ENCODE measurements at places on chromosomes 4 and X.

DNA sequence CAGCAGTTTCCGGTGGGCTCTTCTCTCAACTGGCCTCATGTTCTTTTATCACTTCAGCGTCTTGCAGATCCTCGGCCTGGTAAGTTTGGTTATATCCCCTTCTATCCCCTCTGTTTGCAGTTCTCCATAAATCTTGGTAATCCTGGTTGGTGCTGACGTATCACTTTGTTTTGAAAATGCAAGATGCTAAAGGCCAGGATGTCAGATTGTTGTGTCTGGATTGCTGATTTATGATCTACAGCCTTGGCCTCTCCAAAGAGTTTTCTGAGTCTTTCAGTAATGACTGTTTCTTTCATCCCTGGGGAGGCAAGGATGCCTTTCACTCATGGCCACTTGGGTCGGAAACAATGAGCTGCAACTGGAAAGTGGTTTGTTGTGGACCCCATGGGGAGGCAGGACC lies 146.4 kb downstream of the AMMECR1 start:
- DNase-seq: no peak

DNA sequence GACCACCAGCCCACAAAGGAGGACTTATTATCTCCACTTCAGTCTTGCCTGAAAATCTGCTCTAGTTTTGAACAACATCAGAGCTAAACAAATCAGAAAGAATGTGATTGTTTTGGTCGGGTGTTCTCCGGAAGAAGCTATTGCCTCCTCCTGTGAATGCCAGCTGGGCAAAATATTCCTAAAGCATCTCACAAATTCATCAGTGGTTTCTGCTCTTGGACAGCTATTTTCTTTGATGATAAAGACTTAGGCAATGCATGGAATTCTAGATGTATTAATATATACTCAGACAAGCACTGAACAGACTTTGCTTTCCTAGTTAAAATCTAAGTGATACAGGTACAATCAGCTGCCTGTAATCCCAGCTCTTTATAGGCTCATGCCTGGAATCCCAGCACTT lies 71.8 kb downstream of the ASMT start:
- no peak for DNase-seq

GRCh38 chrX:6857749-6858148 lies 289.8 kb upstream of the STS start:
- DNase-seq: no peak

- no peak for DNase-seq
Measured at GRCh38 chrX:150355913-150356312, 7.2 kb upstream of the MAMLD1 start.

DNA sequence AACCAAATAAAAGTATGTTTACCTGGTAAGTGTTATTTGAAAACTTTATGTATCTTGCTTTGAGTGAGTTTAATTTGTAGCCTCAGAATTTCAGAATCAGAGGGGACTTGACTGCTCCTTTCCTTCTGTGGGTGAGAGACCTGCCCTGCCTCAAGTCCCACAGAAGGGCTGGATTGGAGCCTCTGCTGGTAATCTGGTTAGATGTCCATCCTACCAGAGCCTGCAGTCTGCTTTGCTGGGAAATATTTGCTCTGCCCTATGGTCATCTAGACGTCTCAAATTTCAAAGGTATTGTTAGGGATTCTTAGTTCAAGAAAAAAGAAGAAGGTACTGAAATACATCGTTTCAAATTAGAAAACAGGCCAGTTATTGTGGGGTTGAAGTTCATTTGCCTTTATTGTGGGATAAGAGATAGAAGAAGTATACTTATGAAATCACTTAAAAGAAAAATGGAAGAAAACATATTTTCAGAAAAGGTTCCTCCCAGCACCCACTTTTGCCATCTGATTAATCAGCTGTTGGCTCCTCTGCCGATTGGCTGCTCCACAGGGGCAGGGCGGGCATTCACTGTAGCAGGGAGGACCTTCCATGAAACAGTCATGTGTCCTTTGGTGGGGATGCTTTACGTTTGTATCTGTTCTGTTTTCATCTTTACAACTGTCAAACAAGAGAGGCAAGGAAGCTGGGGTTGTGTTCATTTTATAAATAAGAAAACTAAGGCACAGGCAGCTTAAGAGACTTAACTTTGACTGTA lies 73.3 kb upstream of the TLR2 start:
- DNase-seq: no peak

DNA sequence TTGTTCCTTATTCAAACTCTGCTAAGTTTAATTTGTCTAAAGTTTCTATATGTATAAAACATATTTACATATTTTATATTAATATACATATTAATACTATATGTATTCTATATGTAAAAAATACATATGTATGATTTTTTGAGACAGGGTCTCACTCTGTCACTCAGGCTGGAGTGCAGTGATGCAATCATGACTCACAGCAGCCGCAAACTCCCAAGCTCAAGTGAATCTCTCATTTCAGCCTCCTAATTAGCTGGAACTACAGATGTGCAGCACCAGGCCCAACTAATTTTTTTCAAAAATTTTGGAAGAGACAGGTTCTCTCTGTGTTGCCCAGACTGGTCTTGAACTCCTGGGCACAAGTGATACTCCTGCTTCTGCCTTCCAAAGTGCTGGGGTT lies 684.9 kb downstream of the TRAM1L1 start:
- DNase-seq: no peak

DNA sequence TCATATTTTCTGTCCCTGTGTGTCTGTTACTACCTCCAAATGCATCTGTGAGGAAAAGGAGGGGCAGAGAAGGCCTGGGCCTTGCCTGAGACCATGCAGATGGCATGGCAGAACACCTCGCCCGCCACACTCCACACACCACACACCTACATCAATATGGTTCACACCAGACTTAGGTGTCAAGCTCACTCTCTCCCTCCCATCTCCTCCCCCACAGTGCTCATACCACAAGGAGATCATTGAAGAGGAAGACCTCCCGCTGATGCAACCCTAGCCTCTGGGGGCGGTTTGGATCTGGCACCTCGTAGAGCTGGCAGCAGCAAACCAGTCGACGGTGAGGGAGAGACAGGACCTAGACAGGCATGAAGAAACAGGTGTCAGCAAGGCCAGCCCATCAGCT lies 16.6 kb upstream of the KDM5C start:
- no peak for DNase-seq

DNA sequence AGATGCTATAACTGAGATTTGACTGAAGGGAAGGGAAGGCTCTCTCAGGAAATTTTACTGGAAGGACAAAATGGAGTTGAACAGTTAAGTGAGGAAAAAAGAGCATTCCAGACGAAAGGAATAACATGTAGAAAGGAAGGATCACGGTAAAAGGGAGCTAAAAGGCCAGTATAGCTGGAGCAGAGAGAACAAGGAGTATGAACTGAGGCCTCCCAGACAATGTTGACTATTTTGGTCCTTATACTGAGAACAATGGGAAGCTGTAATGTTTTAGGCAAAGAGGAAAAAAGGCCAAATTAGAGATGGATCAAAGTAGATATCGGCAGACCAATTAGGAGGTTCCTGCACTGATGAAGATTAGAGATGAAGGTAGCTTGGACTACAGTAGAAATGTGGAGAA lies 26.8 kb upstream of the SCD5 start:
- DNase-seq: no peak

- no peak for DNase-seq
Measured at GRCh38 chrX:133726211-133726630, 259.2 kb downstream of the GPC3 start.

GRCh38 chr4:151175233-151175632 lies 75.8 kb downstream of the RPS3A start:
- DNase-seq: no peak

- DNase-seq: no peak
Measured at GRCh38 chrX:13855689-13856450, 39.0 kb upstream of the GPM6B start.

DNA sequence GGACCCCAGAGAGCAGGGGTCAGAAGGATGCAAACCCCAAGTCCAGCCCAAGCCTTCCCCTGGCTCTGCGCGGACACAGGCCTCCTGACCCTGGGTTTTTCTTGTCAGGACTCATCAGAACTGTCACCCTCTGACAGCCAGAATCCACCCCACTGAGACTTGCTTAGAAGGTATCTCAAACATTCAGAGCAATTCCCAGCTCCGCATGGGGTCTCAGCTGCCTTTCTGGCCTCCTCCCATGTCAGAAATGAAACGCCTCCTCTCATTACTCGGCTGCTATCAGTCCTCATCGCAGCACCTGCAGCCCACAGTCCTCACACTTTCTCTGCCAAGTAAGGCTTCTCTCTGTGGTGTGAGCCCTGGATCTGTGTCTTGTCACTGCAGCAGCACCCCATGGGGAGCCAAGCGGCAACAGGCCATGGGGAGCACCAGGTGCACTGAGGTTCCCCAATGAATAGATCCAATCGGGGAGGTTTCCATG lies 97.8 kb downstream of the WFS1 start:
- no peak for DNase-seq

DNA sequence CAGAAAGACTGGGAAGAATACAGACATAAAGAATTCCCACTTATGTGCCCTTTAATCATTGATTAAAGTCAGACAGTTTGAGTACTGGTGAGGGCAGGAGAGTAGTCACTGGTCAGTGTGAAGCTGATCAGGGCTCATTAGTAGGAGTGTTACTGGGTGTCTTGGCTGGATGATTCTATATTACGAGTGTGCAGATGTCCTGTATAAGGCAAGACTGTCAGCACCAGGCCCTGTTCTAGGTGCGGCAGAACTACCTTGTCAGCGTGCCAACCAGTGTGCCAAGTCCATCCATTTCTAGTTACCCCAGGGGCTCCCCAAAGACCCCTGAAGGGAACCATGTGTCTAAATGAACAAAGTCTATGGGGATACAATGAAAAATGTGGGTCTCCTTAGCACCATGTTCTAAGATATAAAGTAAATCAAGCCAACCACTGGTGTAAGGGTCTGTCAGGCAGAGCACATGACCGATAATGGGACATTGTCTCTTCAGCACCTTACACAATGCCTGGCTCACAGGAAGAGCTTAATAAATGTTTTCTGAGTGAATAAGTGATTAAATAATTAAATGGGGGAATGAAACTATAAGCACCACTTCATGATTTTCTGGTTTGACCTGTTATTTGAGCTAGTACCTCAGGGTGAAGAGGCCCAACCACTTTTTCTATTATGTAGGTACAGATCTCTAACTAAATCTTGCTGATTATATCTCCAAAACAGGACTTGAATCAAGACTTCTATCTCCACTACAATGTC lies 205.0 kb downstream of the CAMK2D start:
- DNase-seq: no peak

DNA sequence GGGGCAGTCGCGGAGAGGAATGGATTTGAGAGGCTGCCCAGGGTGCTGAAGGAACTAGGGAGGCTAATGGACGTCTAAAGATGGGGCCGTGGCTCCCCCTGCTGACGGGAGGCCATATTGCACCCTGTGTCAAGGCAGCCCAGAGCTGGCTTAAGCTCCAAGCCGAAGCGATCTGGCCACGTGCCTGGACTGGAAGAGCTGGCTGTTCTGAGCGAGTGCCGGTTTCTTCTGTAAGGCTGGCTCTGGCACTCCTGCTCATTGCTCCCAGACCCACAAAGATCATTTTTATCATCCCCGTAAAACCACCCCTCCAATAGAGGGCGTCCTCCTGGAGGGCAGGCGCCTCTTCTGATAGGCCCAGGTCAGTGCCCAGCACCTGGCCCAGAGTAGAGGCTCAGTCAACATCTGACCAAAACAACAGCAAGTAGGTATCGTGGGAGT lies 5.6 kb downstream of the PNCK start:
- DNase-seq: peak; percentile 75

- no peak for DNase-seq
Measured at GRCh38 chrX:101430457-101431078, 22.5 kb downstream of the HNRNPH2 start.

- DNase-seq: no peak
Measured at GRCh38 chr4:7135389-7135746, 57.0 kb upstream of the SORCS2 start.

GRCh38 chr4:148016063-148016637 lies 284.3 kb downstream of the ARHGAP10 start:
- no peak for DNase-seq

- no peak for DNase-seq
Measured at GRCh38 chr4:55311792-55312488, 34.1 kb upstream of the SRD5A3 start.

- DNase-seq: no peak
Measured at GRCh38 chr4:172951679-172952451, 216.7 kb upstream of the GALNT7 start.

- no peak for DNase-seq
Measured at GRCh38 chr4:186485561-186486062, 69.8 kb downstream of the MTNR1A start.

GRCh38 chr4:108590776-108591175 lies 29.6 kb upstream of the RPL34 start:
- no peak for DNase-seq

DNA sequence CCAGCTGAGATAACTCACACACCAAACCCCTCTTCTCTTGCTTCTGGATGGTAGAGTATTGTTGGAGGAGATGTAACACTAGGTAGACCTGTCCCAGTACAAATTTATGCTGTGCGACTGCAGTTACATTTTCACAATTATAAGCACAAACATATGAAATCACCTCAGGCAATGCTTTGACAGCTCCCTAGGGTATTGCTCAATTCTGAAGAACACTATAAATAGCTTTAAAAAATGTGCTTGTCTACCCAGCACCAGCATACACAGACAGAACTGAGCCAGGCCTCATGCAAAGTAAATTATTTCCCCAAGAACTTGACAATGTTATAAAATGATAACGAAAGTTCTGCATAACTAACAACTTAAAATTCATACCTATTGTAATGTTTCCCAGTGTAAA lies 1999.1 kb upstream of the ADGRL3 start:
- no peak for DNase-seq

Measured in T-helper 9 cell (primary cell).